ENCODE measurements at places on chromosomes 12 and 14.

- no peak for DNase-seq
These were observed 36.2 kb upstream of the FZD10 start for GRCh38 chr12:130126023-130126432.

DNA sequence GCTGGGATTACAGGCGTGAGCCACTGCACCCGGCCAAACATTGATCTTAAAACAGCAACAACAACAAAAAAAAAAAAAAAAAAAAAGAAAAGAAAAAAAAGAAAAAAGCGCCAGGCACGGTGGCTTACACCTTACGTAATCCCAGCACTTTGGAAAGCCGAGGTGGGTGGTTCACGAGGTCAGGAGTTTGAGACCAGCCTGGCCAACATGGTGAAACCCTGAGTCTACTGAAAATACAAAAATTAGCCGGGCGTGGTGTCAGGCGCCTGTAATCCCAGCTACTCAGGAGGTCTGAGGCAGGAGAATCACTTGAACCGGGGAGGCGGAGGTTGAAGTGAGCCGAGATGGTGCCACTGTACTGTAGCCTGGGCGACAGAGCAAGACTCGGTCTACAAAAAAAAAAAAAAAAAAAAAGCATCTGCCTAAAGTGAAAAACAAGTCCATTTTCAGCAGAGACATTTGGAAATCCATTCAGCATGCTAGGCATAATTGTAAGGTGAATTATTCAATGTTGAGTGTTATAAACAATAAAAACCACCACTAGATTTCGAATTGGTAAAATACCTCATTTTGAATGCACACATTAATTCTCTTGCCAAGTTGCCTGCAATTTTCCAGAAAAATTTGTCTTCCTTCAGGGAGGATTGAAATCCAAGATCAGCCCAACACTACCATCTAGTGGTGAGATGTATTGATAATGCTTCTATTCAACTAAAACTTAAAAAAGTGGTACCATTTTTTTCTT is 8.0 kb upstream of the CERS5 start:
- peak; percentile 92 for DNase-seq

GRCh38 chr12:53960187-53961024 is 5.7 kb downstream of the HOXC12 start:
- no peak for DNase-seq

DNA sequence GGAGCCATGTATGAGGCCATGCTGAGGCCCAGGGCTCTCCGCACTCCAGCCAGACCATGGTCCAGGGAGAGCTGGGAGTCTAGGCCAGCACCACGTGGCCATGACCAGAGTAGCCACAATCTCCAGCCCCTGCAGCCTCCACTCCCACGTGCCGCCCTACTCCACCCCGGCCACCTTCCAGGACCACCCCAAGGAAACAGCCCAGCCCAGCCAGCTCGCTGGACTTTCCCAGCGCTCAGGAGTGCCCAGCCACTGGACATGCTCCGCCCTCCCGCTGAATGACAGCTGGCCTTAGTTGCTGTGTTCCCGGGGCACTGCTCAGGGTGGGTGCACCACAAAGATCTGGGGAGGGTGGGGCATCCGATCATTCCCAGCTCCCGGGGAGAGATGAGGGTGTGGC is 2.1 kb upstream of the C14orf180 start:
- no peak for DNase-seq

GRCh38 chr14:102421411-102422057 is 58.8 kb downstream of the TECPR2 start:
- no peak for DNase-seq

GRCh38 chr12:59084511-59085375 is 164.4 kb upstream of the LRIG3 start:
- DNase-seq, result peak; percentile 76

DNA sequence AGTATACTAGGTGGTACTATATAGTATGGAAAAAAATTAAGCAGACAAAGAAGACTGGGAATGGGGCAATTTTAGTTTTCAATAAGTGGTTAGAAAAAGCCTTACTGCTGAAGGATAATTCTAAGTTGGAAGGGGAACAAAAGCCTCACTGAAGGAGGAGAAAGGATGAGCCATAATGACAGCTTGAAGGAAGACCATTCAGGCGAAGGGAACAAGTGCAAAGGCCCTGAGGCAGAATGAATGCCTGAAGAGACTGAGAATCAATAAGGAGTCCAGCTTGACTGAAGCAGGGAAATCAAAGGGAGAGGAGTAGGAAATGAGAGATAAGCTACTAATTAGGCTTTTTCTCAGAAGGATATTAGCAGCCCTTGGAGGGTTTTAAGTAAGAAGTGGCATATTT is 28.5 kb downstream of the PPP1R13B start:
- no peak for DNase-seq

GRCh38 chr14:58533446-58533845 is 104.3 kb upstream of the DACT1 start:
- DNase-seq, result peak; percentile 73

DNA sequence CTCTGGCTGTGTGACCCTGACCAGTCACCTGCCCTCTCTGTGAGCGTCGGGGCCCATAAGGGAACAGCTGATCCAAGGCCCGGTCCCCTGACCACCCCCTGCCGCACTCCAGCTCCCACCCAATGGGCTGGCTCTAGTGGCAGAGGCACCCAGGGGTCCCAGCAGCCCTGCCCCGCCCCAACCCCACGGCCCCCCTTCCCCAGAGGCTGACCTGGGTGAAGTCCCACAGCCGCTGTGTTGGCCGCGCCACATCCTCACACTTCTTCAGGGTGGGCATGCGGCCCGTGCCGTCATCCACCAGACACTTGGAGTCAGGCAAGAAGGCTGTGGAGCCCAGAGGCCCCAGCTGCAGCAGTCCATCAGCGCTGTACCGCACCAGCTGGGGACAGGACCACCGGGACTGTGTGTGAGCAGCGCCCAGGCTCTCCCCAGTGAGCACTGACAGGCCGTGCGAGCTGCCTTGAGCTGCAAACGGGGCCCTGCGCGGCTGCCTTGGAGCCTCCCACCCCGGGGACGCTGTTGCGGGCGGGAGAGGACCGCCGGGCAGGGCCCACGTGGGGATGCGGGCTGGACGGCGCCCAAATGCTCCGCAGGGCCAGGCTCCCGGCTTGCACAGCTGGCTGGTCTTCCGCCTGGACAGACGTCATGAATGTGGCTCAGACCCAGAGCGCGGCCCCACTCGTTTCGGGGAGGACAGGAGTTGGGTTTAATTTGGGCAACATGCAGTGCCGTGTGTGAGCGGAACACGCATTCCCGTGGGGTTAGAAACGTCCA is 53.5 kb downstream of the NOC4L start:
- peak; percentile 86 for DNase-seq

GRCh38 chr12:67014642-67015041 is 254.5 kb upstream of the CAND1 start:
- DNase-seq, result no peak

GRCh38 chr12:5507401-5507935 is 75.6 kb downstream of the NTF3 start:
- no peak for DNase-seq

GRCh38 chr12:104216521-104216924 is 944 bp downstream of the TXNRD1 start:
- peak; percentile 12 for DNase-seq

GRCh38 chr12:989751-990660 is 1.0 kb upstream of the ERC1 start:
- DNase-seq, result peak; percentile 81

- no peak for DNase-seq
These were observed 407.9 kb upstream of the ATXN7L3B start for GRCh38 chr12:74129702-74130101.

DNA sequence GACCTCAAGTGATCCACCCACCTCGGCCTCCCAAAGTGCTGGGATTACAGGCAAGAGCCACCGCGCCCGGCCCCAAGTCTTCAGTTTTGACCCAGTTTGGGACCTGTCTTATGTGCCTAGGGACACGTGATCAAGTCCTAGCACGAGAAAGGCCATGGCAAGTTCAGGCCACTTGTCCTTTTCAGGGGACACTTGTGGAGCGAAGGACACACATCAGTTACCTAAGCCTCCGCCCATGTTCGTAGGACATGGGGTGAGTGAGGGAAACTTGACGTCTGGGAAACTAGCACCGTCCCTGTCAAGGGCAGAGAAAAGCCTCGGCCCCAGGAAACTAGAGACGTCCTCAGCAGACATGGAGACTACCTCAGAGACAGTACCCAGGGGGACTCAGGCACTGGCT is 60.7 kb downstream of the KDM2B start:
- no peak for DNase-seq

DNA sequence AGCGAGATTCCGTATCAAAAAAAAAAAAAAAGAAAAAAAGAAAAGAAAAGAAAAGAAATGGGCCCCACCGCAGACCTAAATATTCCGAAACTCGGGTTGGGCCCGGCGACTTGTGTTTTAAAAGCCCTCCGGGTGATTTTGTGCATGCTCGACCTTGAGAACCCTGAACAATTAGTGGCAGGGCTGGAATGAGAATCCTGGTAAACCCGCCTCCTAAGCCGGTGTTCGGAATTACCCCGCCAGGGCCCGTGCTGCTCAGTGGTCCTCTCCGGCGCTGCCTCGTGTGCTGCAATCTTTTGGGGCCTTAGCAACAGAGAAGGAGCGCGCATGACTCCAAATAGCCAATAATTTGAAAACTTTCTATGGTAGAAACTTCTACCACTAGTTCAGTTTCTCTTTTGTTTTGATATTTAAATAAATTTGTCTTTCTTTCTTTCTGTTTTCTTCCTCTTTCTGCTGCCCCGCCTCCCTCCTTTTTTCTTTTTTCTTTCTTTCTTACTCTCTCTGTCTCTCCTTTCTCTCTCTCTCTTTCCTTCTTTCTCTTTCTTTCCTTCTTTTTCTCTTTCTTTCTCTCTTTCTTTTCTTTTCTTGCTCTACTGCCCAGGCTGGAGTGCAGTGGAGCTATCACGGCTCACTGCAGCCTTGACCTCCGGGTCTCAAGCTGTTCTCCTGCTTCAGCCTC is 1.5 kb upstream of the GALNT6 start:
- DNase-seq, result no peak

GRCh38 chr14:70755655-70756054 is 53.7 kb downstream of the MAP3K9 start:
- no peak for DNase-seq

DNA sequence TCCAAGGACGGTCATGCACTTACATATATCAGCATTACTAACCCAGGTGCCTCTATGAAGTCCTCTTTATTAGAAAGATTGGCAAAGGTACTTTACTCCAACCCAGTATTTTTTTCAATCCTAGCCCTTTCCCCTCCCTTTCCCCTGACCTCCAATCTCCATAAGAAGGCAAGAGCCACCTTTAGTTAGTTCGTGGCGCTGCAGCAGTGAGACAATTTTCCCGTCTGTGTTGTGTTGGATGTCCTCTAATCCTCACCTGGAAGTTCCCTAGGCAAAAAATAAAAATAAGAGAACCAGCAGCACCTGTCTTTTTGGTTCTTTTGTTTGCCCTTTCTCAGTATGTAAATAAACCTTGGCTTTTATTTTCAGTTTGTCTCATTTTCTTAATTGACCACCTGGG is 439.6 kb upstream of the LRFN5 start:
- no peak for DNase-seq

- DNase-seq, result peak; percentile 52
These were observed 114.8 kb upstream of the FUT8 start for GRCh38 chr14:65297744-65298143.

- no peak for DNase-seq
These were observed 133.5 kb downstream of the CPNE8 start for GRCh38 chr12:38771871-38772270.

DNA sequence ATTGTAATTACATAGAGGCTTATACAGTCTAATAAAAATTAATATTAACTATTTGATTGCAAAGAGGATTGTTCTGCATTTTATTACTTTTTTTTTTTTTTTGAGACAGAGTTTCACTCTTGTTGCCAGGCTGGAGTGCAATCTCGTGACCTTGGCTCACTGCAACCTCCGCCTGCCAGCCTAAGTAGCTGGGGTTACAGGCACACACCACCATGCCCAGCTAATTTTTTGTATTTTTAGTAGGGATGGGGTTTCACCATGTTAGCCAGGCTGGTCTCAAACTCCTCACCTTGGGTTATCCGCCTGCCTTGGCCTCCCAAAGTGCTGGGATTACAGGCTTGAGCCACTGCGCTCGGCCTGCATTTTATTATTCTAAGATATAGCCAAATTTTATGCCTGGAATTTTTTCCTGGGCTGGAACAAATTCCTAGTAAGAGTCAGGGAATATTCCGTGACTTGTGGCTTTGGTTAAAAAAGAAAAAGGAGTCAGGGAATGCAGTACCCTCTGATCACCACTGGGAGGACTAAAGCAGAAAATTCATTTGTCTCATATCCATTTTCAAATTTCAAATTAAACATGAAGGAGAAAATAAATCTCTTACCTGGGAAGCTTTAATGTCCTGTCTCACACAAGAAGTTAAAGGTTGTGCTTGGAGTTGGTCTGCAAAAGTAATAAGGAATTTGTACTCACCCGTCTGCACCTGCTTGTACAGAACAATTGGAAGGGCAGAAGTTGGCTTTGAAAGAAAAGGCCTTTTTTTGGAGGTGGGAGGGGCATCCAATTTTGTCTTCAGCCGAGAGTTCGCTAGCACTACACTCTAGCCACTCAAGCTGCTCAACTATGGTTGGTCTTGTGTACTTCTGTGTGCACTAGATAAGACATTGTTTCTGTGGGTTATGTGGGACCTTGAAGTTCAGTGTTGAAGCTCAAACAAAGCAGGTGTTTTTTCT is 8.7 kb downstream of the MARK3 start:
- DNase-seq, result peak; percentile 41

DNA sequence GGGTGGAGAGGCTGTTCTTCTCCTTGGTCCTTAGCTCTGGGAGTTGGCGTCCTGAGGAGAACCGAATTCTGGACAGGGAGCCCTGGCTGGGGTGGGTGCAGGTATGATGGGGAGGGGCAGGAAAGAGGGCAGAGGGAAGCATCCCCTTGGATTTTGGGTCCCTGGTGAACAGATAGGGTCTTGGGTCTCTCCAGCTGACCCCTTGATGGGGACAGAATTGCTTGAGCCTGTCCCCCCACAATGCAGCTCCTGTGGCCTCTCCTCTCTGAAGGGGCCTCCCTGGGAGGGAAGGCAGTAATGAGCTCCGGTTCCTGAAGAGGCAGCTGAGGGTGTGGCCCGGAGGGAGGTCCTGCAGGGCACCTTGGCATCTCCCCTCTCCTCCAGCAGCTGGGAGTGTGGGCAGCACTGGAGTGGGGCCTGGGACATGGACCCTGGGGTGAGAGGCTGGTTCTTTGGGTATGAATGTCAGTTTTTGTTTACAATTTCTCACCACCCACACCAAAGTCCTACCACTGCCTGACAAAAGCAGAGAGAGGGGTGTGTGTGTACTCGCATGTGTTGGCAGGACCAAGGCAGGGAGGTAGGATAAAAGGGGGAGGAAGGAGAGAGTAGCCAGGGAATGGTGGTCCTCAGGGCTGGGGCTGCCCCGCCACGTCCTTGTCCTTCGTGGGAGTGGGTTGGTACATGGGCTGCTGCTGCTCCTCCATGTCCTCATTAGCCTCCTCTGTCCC is 7.7 kb upstream of the CEBPE start:
- DNase-seq, result no peak

- DNase-seq, result no peak
These were observed 188.7 kb downstream of the KITLG start for GRCh38 chr12:88391556-88391955.

DNA sequence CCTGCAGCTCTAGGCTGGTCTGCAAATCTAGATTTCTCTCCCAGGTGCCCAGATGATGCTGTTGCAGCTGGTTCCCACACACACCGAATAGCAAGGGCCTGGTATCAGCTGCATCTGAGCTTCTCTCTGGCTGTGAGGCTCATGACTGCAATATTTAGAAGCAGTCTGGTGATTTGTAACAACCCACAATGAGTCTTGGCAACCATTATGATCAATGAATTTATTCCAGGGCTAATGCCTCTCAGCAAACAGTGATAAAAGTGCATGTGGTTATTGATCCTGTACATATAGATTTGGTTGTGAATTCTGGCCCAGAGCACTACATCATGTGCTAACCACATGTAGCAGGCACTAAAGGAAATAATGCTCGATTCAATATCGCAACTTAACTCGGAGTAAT is 114.3 kb downstream of the ASCL4 start:
- DNase-seq, result no peak

- no peak for DNase-seq
These were observed 76.1 kb downstream of the EPS8 start for GRCh38 chr12:15712823-15713660.

Measured in tongue (tissue), 3 donors.